ENCODE measurements at places on chromosomes 5 and 9.
A peak's percentile ranks its signal among the peaks of the same experiment; 100 is the strongest.

DNA sequence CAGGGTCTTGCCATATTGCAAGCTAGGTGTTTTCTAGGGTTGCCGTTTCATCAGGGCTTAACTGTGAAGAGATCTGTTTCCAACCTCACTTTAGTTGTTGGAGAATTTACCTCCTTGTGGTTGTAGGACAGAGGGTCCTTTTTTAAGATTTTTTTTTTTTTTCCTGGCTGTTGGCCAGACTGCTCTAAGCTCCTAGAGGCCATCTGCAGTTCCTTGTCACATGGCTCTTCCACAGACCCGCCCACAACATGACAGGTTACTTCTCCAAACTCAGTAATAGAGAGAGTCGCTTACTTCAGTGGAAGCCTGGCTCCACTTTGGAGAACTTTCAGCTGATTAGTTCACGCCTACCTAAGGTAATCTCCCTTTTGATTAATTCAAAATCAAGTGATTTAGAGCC lies 543.7 kb downstream of the DMRTA1 start:
- no peak for DNase-seq

GRCh38 chr5:107450531-107450930 lies 220.2 kb downstream of the EFNA5 start:
- no peak for DNase-seq

- no peak for DNase-seq
Measured at GRCh38 chr9:112157087-112157486, 18.0 kb downstream of the SUSD1 start.

DNA sequence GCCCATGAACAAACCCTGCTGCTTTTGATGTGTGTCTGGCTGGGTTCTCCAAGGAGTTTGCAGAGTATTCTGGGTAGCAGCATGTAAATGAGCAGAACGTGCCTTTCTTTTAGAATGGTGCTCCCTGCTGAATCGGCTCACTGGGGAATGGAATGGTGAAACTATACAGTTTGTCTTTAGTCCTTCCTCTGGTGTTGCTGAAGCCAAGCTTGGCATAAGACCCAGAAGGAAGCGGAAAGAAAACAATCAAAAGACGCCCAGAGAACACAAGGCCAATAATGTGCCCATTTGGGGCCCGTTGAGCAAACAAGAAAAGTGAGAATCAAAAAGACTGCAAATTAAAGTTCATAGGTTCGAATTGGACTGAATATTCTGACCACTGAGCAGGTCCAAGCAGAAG lies 60.1 kb downstream of the MVB12B start:
- no peak for DNase-seq

DNA sequence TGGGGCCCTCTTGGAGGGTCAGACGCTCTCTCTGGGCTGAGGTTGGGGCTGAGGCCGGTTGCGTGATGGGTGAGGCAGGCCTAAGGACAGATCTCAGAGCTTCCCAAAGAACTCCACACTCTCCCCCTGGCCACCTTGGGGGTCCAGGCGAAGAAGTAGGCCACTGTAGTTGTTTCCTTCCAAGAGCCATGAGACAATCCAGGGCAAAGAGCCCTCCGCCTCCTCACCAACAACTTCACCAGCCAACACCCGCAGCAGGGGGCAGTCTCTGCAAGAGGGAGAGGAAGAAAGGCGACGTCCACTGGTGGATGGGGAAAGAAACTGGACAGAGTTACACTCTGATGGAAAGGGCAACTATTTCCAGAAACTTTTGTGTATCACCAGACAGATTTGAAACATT lies 10.7 kb downstream of the SLC35A4 start:
- DNase-seq, result no peak

DNA sequence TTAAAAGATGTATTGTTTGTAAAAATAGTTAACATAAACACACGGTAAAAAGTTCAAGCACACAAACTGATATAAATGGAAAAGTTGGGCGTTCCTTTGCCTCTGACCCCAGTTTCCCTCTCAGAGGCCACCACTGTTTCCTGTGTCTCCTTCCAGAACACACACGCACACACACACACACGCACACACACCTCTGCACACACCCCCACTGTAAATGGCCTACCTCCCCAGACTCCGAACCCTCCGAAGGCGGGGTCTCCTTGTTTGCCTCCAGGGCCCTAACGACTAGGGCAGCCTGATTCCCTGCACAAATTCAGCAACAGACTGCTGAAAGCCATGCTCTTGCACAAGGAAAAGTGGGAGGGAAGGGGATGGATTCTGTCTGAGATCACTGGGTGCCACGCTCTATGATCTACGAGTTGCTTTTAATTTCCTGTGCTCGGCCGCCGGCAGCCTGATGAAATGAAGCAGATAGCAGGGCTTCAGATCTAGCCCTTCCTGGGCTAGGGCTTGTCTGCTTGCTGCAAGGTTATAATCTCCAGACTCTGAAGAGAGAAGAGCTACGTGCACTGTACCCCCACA lies 184.0 kb upstream of the IL12B start:
- no peak for DNase-seq

- DNase-seq, result no peak
Measured at GRCh38 chr9:76716085-76716672, 48.1 kb upstream of the PCA3 start.

DNA sequence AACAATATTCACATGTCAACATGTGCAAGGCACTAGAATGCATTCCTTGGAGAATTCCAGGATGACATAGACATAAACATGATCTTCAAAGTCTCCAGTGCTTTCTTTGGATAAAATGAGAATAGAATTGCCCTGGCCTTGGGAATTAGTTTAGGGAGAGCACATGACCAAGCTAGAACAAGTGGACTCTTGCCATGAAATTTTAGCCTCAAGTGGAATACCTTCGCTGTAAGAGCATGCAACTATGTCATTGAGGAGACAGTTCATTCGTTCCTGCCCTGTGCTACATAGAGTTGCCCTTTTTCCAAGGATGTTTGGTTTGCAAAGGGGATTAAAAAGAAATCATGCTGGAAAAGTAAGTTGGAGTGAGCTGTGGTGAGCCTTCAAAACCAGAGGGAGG lies 42.7 kb downstream of the ZFAND5 start:
- no peak for DNase-seq

DNA sequence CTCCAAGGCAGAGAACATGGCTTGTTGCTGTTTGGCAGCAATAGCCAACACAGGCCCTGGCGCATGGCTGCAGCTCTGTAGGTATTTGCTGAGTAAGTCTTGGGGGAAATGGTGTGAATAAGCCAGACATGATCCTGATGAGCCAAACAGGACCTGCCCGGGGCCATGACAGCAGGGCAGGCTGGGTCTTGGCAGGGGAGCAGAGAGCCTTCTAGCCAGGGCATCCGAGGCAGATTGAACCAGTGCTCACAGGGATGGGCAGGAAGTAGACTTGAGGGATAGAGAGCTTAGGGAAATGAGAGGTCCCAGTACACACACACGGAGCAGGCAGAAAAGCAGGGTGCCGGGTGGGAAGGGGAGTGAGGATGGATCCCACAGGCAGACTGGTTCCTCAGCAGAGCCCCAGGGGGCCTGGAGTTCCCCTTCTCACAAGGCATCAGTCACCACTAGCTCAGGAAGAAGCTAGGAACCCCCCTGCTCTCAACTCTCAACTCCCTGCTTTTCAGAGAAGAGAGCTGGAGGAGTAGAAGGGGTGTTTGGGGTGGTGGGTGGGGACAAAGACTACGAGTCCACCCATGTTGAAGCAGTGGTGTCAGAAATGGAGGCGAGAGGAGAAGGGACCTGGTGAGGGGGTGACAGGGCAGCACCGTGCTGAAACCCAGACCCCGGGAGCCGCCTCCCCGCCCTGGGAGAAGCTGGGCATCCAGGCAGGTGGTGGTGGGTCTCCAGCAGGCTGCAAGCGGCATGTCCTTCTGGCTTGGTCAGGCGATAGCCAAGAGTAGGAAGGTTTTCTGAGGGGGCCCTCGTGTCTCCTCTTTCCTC lies 111.1 kb downstream of the RGS3 start:
- no peak for DNase-seq

DNA sequence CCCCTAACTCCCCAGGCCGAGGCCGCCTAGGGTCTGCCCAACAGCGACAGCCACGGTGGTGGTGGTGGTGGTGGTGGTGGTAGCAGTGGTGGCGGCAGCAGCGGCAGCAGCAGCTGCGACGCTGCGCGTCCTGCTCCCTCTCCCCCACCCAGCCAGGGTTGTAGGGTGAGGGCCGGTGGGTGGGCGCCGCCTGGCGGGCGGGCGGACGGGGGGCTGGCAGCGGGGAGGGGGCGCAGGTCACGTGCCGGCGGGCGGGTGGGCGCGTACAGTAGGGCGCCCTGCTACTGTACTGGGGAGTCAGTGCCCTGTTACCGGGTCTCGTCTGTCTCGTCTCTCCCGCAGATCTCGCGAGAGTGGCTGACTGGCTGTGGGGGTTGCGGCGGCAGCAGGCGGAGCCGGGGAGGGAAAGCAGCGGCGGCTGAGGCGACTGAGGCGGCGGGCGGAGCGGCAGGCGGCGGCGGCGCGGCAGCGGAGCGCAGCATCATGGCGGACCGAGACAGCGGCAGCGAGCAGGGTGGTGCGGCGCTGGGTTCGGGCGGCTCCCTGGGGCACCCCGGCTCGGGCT lies at the start of gene PURA:
Gene PURA (plus strand): TSS at position 411 of the 565 bp plus-strand sequence. CDS start 73 bp downstream, at position 484.
- DNase-seq, result peak; percentile 96

DNA sequence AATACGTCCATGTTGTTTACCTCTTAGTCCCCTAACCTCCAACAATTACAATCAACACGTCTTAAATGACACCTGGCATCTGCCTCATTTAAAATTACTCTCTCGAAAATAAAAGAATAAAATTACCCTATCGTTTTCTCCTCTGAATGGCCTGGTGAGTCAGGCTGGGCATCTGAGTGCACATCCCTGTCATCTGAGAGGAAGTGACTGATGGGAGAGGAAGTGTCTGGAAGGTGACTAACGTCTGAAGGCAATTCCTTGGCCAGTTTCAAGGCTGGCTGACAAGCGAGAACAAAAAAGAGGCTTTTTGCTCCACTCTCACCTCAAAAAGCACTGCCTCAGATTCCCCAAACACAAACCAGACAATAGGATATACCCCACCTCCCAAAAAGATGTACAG lies 57.7 kb downstream of the MAPKAP1 start:
- peak; percentile 23 for DNase-seq

GRCh38 chr9:71663931-71664459 lies 104.3 kb downstream of the CEMIP2 start:
- DNase-seq, result no peak

- DNase-seq, result no peak
Measured at GRCh38 chr5:4271193-4271592, 675.6 kb downstream of the IRX1 start.

GRCh38 chr5:76742583-76742982 lies 26.7 kb downstream of the F2R start:
- DNase-seq, result no peak

DNA sequence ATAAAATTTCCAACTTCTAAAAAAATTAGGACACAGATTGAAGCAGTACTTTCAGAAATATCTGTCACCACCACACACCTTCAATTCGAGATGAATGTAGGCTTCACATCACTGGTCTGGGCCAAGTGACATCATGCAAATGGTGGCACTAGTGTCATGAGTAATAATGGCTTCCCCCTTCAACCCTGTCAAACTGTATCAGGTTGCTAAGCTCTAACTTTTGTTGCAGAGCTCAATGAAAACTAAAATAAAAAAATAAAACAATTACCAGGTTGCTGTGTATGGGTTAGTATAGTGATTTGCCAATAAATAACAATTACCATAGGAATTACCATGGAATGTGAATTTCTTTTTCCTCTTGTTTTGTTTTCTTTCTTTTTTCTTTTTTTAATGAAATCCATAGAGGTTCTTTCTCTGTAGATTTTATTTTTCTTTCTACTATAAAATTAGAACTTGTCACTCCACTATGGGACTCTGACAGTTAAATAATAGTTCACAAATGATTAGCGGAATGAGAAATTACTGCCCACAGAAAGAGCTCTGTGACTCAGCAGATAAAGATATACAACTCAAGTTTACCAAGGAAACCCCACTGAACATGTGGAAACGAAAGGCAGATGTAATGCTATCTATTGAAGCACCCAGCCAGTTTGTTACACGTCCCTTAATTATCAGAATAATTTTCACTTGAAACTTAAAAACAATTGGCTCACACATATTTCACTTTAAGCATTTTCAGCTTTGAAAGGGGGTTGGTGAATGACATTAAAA lies 783.8 kb upstream of the WWC1 start:
- DNase-seq, result no peak

- DNase-seq, result no peak
Measured at GRCh38 chr9:101307524-101308213, 77.1 kb downstream of the BAAT start.

DNA sequence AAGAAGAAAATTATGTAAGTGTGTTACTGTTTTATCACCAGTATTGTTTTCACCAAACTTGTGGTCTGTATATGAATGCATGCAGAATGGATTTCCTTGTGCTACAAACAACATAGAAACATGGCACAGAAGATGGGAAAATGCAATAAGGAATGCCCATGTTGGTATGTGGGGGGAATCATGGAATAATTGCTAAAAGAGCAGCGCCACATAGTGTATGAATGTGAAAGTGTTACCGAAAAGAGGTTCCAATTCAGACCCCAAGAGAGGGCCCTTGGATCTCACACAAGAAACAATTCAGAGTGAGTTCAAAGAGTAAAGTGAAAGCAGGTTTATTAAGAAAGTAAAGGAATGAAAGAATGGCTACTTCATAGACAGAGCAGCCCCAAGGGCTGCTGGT lies 26.4 kb upstream of the TYRP1 start:
- DNase-seq, result no peak

DNA sequence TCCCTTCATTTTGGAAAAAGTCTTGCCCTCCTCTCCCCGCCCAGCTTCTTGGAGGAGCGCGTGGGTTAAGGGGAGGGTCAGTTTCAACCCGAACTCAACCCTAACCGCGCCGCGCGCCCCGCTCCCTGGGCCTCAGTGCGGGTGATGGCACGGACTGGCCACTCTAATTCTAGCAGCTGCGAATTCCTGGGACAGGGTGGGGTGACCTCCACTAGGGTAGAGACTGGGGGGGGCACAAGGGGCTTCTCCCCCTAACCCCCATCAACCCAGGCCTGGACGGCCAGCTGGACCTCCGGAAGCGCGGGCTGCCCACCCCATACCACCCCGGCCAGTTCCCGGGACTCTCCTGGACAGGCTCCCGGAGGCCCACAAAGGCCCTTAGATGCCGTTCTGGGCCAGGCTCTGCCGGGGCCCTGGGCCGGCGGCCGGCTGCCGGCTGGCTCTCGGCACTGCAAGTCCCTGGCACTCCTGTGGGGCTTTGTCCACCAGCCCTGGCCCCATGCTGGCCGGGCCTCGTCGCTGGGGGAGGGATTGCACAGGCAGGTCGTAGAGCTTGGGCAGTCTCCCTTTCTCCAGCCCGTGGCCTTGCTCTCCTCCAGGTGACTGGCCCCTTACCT lies 7.2 kb upstream of the PSD2 start:
- no peak for DNase-seq

- peak; percentile 60 for DNase-seq
Measured at GRCh38 chr5:160399402-160400353, at the start of gene FAM200C. Gene FAM200C (minus strand): TSS chr5:160400054. CDS start chr5:160395490, 4,564 bp downstream.

GRCh38 chr5:100644776-100645175 lies 109.6 kb downstream of the FAM174A start:
- no peak for DNase-seq

All from activated naive CD4-positive, alpha-beta T cell treated with anti-CD3 and anti-CD28 coated beads, Interleukin-2, amount 50 U/mL, for 16 hours (primary cell).